ENCODE measurements at places on chromosomes 2 and 18.

DNA sequence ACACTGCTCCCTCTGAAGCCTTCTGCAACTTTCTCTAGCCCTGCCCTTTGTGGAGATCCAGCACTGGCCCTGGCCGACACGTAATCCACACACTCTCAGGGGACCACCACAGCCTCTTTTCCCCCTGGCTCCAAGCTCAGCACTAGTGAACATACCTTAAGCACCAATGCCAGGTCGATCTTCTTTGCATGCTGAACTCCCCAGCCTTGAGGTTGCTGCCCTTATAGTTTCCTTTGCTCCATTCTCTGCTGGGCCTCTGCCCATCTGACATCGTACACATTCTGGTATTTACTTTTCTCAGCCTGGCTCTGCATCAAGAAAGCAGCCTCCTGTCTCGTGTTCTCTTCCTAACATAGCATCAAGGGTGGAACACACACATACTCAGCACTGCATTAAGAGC, 361.5 kb downstream of the LPIN1 start:
- DNase-seq = no peak

DNA sequence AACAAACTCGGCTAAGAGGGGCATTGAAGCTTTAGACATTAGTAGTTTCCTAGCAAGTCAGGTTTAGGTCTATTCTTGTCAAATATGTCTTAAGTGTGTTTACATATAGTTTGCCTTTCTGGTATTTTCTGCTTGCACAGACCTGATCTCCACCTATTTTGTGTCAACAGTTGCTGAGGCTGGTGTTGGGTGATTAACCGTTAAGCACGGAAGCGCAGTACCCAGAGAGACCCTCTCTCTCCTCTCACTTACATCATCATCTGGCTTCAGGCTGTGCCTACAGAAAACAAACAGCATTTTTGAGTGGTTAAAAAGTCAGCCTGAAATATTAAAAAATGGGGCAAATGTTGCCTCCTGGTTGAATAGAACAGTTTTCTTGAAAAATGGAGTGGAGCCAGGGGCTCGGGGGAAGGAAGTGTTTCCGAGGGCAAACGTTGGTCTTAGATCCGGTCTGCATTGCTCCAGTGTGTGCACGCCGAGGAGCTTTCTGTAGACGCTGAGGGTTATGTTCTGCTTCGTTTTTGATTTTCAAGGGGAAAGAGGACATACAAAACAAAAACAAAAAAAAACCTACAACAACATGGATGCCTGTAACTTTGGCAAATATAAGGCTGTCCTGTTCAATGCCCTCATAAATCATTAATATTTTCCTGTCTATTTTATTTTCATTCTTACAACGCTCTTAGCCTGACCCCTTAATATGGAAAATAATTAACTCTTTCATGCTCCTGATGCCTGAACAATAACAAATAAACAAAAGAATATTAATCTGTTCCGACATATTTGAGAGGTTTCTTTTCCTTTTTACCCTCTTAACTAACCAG, 120.8 kb downstream of the MEIS1 start:
- no peak for DNase-seq

- DNase-seq = no peak
Observed at GRCh38 chr2:176002688-176003210, 682 bp upstream of the LNPK start.

DNA sequence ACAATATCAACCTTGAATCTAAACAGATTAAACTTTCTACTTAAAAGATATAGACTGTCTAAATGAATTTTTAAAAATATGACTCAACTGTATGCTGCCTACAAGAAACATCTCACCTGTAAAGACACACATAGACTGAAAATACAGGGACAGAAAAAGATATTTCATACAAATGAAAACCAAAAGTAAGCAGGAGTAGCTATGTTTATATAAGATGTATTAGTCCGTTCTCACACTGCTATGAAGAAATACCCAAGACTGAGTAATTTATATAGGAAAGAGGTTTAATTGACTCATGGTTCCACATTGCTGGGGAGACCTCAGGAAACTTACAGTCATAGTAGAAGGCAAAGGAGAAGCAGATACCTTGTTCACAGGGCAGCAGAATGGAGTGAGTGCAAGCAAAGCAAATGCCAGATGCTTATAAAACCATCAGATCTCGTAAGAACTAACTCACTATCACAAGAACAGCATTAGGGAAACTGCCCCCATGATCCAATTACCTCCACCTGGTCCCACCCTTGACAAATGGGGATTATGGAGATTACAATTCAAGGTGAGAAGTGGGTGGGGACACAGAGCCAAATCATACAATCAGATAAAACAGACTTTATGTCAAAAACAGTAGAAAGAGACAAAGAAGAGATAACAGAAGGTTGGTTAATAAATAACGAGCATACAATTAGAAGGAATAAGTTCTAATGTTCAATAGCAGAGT, 214.4 kb upstream of the SLC39A10 start:
- DNase-seq = no peak

DNA sequence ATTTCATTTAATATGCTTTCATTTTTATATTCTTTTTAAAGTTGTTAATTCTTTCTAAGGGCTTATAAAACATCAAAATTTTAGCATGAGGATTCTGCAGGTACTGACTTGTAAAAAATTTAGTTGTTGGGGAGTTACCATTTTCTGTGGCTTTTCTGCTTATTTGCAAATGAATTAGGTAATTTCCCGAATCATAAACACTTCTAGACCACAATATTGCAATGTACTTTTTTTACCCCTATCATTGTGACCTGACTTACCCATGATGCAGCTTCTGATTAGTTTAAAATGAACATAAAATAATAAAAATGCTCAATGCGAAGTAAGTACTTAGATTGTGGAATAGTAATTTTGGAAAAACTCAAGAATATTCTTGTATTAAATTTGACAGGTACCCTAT, 11.4 kb downstream of the ARL6IP6 start:
- DNase-seq = no peak

DNA sequence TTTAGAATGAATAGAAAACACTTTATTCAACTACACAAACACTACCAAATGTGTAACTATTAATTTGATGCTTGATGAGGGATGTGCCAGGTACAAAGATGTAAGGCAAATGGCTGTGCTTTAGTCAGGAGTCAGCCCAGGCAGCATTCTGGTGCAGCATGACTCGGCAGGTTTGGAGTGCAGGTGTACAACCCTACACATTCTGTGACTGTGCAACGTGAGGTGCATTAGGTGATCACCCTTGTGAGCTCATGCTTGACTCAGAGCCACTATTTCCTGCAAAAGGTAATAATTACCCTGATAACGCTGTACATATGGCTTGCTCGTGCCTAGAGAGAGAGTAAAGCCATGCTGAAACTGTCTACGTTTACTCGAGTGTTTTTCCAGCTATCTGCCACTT, 288.7 kb upstream of the DSEL start:
- no peak for DNase-seq

DNA sequence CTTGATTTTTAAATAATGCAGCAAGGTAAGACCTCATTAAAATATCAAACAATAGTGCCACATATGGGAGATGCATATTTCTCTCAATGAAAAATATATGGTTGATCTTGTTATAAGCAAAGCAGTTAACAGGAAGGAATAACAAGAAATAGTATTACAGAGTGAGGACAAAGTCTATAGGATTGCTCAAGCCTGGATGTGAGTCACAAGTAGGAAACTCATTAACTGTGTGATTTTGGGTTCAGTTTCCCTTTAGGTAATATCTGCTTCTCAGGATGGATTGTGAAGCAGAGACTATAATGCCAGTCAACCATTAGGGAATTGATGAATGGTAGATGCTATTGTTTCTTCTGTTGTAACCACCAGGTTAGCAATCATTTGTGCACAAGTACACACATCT, 42.9 kb upstream of the SPHKAP start:
- no peak for DNase-seq

DNA sequence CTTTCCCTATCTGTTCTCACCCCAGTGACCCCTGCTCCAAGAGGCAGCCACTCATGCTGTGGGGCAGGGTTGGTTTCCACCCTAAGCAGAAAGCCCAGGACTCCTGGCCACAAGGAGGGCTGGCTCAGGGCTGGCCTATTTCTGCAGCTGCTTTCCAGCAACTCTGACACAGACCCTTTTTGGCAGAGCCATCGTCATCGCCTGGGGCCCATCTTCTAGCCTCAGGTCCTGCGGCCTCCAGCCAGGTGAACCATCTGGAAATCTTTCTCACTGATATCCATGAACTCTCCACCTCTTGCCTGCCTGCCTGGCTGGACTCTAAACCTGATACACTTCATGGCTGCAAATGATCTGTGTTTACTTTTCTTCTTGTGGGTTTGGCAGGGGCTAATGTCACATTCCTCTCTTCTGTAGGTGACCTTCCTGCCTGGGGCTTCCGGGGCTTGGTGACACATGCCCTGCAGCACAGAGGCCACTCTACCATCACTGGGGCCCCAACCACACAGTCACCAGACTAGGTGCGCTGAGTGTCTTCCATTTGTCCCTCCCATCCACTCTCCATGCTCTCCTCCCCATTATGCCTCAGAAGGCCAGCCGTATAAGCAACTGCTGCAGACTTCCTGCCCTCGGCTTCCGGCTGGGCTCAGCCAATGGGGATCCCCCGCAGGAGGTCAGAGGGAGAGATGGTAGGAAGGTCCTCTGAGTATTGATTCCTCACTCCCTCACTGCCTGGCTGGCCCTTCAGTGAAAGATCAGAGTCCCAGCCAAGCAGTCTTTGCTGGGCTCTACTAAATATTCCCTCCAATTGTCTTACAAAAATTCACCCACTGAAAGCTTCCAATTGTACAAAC, 9.7 kb upstream of the COPS8 start:
- DNase-seq = no peak

DNA sequence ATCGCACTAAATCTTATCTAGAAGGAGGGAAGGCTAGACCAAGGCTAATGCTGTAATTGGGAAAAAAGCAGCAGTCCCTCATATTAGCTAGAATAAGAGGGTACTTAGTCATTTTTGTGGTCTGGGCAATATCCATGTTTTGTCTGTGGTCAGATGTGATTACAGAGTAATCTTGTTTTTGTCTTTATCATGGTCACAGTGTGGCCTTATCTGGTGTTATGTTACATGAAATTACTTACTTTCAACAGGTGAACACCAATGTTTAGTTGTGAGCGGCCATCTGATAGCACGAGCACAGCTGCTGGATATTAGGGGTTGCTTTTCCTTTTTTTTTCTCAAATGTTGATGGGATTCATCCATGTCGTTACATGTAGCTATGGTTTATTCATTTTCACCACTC, 23.7 kb upstream of the PLEKHM3 start:
- DNase-seq = no peak

DNA sequence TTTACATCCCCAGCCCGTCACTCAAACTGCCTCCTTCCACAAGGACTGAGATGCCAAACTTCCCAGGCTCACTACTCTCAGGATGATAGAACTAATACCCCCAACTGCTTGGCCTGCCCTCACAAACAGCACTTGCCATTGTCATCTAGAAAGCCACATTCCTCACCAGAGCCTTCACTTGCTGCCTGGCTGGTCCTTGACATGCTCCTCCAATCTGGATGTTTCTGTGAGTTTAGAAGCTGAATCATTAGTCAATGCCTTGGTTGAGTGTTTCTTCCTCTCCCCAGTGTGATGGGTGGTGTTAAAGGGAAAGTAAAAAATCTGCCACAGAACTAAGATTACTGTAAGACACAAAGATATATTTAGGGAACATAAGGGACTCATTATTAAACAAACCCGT, 52.5 kb downstream of the MARCHF4 start:
- no peak for DNase-seq

- no peak for DNase-seq
Observed at GRCh38 chr2:29723255-29724001, 198.0 kb downstream of the ALK start.

DNA sequence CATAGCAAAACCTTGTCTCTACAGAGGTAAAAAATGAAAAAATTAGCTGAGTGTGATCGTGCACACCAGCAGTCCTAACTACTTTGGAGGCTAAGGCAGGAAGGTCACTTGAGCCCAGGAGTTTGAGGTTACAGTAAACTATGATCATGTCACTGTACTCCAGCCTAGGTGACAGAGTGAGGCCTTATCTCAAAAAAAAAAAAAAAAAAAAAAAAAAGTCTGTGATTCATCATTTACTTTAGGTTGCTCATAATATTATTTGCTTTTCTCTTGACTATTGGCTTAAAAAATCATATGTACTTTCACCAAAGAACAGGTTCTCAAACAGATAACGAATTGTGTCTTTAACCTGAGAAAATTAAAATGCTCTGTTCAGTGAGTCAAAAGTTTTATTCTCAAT, 129.1 kb downstream of the MYO3B start:
- DNase-seq = no peak

DNA sequence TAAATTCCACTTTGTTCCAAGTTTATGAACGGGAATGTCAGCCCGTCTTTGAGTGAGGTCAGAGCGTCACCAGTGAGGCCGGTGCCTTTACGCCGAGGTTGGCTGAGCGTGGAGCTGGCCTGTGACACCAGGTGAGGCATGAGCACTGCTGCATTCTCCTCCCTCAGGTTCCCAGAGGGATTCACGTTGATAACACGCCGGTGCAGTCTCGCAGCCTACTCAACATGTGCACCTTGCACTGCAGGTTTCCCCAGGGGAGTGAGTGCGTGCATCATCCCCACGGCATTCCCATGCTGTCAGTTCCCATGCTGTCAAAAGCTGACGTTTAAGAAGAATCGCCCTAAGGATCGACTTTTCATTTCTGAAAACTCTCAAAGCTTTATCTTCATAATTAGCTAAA, 213.3 kb downstream of the LDLRAD4 start:
- peak; percentile 26 for DNase-seq

- DNase-seq = no peak
Observed at GRCh38 chr2:237324405-237324831, 89.5 kb downstream of the COL6A3 start.

GRCh38 chr2:162301877-162302276, 16.6 kb downstream of the IFIH1 start:
- no peak for DNase-seq

GRCh38 chr2:207156451-207157161, 9.1 kb downstream of the KLF7 start:
- DNase-seq = no peak

DNA sequence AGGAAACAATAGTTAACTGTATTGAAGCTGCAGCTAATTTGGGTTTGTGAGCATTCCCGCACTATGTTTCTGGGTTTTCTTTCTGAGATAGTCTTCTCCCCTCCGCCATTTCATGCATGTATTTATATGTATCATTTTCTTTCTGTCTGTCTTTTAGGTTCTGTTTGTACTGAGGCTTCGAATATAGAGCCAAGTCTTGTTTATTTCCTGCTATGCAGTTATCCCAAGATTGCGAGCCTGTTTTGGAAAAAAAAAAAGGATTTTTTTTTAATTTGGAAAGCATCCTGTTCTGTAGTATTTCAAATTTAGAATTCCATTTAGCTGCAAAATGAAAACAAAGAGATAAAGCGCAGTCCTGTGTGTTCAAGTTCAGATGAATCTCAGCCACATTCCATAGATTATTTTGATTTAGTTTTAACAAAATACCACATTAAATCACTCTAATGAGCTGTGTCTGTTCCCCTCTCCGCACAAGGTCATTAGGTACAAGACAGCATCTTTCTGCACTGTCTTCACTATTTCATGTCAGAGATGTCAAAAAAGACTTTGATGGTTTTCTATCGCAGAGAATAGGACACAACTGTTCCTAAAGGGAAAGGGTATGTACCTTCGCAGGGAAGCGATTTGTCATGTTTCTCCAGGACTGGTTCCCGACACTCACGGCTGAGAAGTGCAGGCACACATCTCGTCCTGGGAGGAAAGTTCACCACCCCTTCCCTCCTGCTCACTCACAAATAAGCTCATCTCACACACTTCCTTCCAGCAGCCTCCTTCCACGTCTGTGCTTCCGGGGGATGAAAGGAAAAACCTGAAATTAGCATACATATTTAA, 443.4 kb downstream of the ZNF516 start:
- DNase-seq = no peak

GRCh38 chr2:31221544-31221943, 4.2 kb upstream of the CAPN14 start:
- DNase-seq = no peak

Data from NCI-H187 (cell line).